KBM-7 (cell line): ENCODE measurements at places on chromosomes 6 and 20.
A peak's percentile ranks its signal among the peaks of the same experiment; 100 is the strongest.

GRCh38 chr20:41158082-41158625 is 20.8 kb downstream of the PLCG1 start:
- no peak for DNase-seq

GRCh38 chr6:136723780-136724179 is 68.5 kb downstream of the MAP3K5 start:
- DNase-seq: peak; percentile 64

GRCh38 chr6:157760589-157761330 is 62.3 kb upstream of the SNX9 start:
- peak; percentile 12 for DNase-seq

- DNase-seq: no peak
These were observed 27.6 kb downstream of the RPRD1B start for GRCh38 chr20:38061109-38061508.

DNA sequence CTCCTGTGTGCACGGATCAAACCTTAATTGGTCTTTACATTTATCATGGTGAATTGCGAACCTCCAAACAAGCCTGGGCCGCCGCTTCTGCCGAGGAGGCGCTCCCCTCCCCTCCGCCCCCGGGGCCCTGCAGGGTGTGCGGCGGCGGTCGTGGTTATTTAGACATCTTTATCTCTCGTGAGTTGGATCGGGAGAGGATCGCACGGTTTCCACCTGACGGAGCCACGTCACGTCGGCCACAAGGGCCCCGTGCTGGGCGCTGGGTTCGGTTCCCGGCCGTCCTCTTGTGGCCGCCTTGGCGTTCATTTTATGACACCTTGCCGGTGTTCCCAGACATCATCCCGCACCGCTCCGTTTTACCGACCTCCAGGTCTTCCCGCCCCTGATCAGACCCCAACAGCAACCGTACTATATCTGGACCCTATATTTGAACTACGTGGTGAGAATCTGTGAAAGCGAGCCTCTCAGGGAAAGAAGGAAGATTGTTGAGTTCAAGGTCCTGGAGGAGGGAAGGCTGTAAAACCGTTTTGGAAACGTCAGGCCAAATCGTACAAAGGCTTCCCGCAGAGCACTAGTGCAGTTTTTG is 1.3 kb upstream of the CNR1 start:
- peak; percentile 20 for DNase-seq

GRCh38 chr6:30565772-30566171 is 5.5 kb upstream of the ABCF1 start:
- no peak for DNase-seq

DNA sequence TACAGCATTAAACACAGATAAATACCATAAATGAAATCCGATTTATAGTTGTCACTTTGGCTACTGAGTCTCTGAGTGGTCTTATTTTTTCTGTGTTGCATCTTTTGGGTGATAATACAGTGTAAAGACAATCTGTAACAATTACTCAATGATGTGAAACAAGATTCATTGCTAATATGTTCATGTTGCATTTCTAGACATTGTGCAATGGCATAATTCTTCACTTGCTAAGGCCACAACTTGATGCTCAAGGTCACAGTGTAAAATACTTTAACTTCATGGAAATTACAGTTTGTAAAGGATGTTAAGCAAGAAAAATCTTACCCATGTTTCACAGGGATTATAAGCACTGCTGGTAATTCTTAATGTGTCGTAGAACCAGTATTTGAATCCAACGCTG is 74.9 kb upstream of the SMLR1 start:
- no peak for DNase-seq

- DNase-seq: no peak
These were observed 37.2 kb downstream of the CHMP4B start for GRCh38 chr20:33848391-33848790.

- DNase-seq: peak; percentile 65
These were observed 97.2 kb downstream of the KIF16B start for GRCh38 chr20:16476032-16476431.

DNA sequence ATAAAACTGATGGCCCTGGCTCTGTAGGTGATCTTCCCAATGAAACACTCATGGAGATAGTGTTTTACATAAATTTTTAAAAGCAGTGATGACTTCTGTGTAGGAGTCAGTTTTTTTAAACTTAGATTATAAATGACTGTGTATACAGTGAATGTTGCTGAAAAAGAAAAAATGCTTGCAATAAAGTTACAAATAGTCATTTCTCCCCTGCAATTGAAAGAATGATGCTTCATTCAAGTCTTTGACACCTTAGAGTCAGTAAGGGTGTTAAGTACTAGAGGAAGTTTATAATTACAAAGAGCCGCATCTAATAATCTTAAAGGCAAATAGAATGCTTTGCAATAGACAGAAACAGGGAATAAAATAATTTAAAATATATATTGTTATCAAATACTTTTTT is 27.6 kb downstream of the ZNF292 start:
- no peak for DNase-seq

GRCh38 chr20:18066421-18067333 is 9.0 kb upstream of the OVOL2 start:
- DNase-seq: no peak

- DNase-seq: no peak
These were observed 210.3 kb downstream of the FOXA2 start for GRCh38 chr20:22374066-22374465.

DNA sequence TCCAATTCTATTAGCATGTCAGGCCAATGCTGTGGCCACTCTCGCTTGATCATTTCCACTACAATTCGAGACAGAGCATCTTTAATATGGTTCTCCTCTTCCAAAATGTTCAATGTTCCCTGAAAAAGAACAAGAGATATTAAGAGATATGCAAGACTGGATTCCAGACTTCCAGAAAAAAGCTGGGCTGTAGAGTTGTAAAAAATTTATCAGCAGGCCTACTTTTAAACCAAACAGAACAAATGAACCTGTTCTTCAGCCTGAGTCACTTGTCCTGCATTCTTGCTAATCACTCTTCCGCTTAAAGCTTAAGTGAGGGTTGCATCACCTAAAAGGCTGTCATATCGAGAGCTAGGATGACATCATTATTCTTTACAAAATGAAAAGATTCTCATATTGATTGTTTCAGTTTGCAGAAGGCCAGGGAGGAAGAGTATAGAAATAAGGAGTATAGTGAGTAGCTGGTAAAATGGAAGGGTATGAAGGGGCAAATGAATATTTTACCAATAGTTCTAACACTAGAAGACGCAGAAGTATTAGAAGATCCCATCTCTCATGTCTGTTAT is 4.9 kb downstream of the XPO5 start:
- no peak for DNase-seq

GRCh38 chr6:132742495-132742894 is 15.2 kb downstream of the VNN2 start:
- no peak for DNase-seq

DNA sequence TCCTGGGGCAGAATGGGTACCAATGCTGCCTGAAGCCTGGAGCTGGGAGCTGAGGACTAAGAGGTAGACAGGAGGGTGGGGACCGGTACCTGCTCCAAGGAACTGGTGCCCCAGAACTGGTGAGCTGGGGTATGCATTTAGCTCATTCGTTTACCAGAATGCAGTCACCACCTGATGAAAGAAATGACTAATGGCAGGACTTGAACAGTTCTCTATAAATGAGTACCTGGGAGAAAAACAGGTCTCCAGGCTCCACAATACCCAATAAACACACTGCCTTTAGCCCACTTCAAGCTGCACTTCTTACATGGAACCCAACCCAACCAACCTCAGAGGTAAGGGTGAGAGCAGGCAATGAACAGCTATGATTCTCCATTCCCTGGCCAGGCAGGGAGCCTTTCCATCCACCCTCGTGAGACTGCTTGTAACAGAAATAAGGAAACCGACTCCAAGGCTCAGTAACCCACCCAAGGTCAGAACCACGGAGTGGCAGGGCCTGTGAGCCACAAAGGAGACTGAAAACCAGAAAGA is 15.4 kb downstream of the FKBP1A start:
- DNase-seq: no peak

DNA sequence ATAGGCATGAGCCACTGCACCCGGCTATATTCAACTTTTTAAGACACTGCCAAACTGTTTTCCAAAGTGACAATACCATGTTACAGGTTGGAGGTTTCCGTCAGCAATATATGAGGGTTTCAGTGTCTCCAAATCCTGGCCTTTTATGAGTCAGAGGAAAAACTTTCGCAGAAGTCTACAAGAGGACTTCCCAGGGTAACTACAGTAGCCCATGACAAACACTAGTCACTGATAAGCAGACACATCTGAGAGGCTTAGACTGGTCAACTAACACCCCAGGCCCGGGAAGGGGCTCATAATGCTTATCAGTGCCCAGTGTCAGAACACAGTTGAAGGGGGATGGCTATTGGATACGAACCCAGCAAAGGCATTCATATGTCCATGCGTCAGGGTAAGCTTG is 85.4 kb downstream of the SOX4 start:
- DNase-seq: no peak

- peak; percentile 92 for DNase-seq
These were observed 2.9 kb upstream of the BMP6 start for GRCh38 chr6:7723041-7723447.

DNA sequence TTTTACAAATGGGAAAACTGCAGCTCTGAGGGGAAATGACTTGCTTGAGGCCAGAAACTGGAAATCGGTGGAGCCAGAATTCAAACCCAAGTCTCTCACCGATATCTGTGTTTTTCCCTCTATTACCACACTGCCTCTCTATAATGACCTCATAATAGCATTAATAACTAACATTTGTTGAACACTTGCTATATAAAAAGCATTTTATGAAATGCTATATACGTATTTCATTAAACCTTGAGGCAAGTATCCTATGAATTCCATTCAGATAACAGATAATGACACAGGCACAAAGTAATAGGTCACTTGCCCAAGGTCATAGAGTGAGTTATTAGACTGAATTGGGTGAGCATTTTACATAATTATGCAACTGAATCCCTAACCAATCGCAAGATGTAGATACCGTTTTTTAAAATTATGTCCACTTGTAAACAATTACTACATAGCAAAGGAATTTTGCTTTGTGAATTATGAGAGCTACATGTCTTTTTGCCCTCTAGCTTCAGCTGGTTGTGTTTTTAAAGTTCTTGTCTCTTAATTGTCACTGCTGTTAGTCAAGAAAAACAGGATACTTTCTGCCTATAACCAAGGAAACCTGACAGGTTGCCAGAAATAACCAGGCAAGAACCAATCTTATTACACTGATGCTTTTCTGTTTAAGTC is 4.7 kb downstream of the DSN1 start:
- no peak for DNase-seq

DNA sequence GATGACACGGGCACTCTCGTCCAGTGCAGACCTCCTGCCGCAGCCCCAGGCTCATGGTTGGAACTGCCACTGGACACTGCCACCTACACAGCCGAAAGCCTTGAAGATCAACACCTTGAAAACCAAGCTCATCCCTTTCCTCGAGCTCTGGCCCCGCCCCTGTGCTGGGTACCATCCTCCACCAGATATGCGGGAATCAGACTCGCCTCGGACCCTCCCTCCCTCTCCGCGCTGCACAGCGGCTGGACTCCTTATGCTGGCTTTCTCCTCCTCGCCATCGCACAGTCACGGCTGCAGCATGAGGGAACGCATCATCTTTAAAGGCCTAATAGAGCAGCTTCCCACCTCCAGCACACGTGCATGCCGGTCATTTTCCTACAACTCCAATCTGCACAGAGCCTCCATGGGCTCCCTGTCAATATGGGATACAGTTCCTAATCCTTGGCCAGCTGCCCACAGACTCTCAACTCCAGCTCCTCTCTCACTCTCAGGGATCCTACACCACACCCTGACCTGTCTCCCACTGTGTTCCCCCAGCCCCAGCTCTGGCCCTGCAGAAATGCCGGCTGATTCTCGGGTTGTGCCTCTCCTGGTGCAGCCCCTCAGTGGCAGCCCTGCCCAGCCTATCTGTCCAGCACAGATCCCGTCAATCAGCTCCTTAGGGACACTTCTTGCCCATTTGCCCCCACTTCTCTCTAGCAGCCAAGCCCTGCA is 23.2 kb downstream of the TXNDC5 start:
- no peak for DNase-seq

DNA sequence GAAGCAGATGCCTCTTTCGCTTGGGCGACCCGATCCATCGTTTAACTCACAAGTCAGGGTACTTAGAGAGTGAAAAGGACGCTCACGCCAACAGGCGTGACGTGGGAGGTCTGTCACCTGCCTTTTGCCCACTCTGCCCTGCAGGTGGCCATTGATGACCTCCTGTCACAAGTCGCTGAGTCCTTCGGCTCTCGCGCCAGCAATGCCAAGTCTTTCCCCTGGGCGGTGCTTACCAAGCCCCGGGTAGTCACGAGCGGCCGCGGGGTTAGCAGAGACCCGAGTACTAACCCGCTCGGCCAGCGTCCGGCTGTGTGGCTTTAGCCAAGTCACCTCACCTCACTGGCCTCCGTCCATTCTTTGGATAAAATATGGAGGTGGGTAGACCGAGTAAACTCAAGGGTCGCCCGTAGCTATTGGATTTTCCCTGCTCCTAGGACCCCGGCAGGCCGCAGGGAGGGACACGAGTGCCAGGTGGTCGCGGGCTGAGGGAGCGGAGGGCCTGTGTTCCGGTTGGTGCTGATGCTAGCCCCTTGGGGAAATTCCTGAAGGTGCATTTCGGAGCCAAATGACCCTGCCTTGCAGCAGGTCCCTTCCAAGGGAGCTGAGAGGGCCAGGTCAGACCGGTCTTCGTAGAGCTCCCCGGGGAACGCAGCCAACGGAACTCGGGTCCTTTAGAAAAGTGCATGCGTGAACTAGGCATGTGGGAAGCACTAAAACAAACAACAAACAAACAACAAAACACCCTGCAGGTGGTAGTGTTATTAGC is 668 bp downstream of the PKIB start:
- peak; percentile 77 for DNase-seq

DNA sequence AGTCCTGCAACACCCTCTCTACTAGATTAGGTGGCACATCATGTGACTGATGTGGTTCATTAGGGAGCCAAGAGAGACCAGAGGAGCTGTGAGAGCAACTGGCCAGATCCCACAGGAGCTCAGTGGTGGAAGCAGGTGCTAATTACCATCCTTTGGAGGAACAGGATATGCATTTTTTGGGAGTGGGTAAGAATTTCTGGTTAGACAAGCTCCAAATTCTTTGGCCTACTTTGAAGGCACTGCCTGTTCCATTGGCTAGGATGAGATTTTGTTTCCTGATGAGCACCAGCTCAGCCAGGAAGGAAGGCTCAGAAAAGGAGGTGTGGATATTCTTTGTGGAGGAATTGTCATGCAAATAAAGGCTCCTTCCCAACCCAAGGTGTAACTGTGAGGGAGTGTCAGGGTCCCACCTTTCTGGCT is 130.3 kb upstream of the BMP2 start:
- no peak for DNase-seq

GRCh38 chr6:15065261-15065989 is 180.4 kb upstream of the JARID2 start:
- no peak for DNase-seq

DNA sequence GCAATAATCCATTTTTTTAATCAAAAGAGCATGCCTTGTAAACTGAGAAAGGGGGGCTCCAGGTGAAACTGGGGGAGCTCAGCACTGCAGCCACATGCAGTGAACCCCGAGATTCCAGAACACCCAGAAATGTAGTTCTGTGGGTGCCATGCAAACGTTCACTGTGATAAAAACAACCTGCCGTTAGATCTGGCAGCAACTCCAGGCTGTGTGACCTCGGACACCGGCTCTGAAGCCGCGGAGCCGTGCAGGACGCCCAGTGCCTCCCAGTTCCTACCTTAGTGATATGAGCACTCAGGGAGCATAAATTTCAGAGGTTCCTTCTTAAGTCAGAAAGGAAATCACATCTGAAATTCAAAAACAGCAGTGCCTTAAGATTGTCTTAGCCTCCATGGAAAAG is 85.4 kb upstream of the THBS2 start:
- no peak for DNase-seq
